ENCODE measurements at places on chromosomes 7 and 10.

- no peak for DNase-seq
Measured at GRCh38 chr7:28533731-28534531, 121.6 kb downstream of the CREB5 start.

DNA sequence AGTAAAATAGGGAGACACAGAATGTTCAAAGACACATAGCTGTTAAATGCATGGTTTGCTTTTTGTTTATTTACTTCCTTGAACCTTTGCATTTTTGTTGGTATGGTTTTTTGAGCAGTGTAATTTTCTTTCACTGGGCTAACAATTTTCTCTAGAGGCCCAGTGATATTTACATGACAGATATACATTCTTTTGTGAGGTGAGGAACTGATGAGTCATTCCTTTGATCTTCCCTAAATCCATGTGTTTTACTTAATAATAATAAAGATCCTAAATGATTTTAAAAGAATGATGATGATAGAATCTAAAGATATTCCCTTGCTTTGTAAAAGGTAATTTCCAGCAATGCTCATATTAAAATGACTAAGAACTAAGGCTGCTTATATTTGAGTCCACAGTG lies 188.5 kb upstream of the ANK3 start:
- DNase-seq, result no peak

- no peak for DNase-seq
Measured at GRCh38 chr7:90582164-90582563, 14.0 kb upstream of the CDK14 start.

- no peak for DNase-seq
Measured at GRCh38 chr7:150784120-150784736, 15.9 kb downstream of the TMEM176B start.

GRCh38 chr7:133003052-133003910 lies 78.6 kb downstream of the CHCHD3 start:
- no peak for DNase-seq

GRCh38 chr7:151568956-151569940 lies 49.6 kb upstream of the RHEB start:
- DNase-seq, result no peak

GRCh38 chr7:69906283-69906995 lies 308.2 kb downstream of the AUTS2 start:
- no peak for DNase-seq

- DNase-seq, result no peak
Measured at GRCh38 chr7:6256677-6257535, 15.5 kb downstream of the CYTH3 start.

DNA sequence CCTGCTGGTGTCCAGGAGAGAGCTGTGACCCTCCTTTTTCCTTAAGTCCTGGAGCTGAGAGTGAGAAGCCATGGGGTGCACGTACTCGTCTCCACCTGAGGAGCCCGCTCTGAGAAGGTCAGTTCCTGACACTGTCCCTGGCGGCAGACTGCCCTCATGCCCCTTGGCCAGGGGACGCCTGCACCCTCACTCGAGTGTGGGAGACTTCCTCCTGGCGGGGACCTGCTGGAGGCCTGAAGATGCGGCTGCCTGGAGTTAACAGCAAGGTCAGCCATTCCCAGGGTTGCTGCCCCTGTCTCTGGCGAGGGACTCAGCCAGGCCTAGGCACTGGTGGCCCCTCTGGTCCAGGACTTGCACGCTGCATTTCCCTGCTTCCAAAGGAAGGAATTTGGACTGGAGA lies 26.4 kb downstream of the TMEM120A start:
- DNase-seq, result no peak

DNA sequence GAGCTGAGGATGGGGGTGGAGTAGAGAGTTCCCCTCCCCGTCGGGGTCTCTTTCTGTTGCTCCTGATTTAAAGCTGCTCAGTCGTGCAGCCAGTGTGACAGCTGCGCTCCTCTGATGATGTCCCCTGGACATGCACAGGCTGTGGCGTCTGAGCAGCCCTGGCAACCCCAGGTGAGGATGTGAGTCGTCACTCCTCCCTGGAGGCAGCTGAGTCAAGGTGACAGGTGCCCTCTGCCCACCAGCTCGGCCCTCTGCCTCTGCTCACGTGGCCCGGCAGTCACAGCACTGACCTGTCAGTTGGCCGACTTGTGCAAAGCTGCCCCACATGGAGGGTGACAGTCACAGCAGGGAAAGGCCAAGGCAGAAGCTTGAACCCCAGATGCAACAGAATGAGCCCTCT lies 33.9 kb downstream of the ANXA8 start:
- DNase-seq, result no peak

DNA sequence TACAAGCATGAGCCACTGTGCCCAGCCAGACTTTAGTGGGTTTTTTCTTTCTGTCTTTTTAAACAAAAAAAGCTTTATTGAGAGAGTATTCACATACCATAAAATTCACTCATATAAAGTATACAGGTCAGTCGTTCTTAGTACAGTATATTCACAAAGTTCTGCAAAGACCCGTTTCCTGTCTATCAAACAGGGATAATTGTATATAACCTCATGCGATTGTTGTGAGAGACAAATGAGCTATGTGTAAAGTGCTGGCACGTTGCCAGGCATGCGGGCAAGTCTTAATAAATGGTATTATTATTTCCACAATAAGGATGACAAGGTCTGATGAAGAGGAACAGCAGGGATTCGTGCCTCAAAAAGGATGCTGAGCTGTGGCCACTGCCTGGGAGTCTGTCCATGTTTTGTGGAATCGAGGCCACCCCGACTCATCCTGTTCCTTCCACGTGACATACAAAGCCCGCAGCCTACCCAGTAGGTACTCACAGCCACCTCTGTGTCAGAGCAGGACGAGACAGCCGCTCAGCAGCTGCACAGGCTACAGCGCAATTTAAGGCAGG lies 51.6 kb downstream of the SMKR1 start:
- no peak for DNase-seq

- no peak for DNase-seq
Measured at GRCh38 chr7:35185908-35186731, 67.8 kb downstream of the TBX20 start.

DNA sequence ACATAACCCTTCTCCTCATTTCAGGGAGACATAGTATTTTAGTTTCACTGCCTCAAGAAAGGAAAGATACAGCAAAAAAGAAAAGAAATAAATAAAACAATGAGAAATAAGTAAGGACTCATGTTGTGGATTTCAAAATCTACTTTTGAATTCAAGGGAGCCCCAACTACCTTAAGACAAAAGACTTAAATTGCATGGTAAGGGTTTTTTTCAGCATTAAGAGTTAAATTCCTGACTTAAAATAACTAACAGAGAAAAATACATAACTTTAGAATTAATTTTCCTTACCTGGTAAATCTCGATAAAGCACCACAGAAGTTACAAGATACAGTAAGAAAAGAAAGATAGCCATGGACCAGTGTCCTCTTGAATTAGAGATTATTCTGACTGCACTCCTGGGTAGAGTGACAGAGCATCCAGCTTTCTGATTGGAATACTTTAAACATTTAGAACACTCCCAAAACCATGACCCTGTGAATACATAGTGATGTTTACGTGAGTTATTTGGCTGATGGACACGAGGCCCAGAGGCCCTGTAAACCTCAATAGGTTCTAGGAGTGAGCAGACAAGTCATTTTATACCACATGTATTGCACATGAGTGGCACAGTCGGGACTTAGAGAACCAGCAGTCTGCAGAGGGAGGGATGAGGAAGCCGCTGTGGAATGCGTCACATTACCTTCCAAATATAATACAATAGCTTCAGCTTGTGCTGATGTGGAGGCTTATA lies 292.5 kb upstream of the SEMA3C start:
- DNase-seq, result no peak

DNA sequence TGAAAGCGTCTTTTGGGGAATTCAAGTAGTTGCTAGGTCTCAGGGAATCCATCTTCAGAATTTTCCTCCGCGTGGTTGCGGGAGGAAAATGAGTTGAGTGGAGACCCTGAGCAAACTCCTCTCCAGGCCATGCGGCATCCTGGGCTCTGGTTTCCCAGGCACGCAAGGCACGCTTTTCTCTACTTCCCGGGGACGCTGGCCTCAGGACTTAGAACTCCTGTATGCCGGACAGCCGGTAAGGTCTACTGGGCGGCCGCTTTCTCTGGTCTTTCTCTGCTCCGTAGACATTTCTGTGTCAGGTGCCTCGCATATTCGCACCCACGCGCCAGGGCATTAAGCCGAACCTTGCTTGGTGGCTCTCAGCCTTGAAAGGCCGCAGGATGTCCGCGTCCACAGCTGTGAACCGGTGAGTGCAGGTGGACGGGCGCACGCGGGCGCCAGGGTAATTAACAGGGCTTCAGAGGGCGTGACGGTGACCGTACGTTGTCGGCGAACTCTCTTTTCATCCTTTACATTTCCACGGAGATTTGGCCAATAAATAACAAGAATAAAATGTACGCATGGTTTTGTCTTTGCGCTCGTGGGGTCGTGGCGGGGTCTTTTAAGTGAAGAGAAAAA lies 992 bp upstream of the RBM20 start:
- DNase-seq, result no peak

DNA sequence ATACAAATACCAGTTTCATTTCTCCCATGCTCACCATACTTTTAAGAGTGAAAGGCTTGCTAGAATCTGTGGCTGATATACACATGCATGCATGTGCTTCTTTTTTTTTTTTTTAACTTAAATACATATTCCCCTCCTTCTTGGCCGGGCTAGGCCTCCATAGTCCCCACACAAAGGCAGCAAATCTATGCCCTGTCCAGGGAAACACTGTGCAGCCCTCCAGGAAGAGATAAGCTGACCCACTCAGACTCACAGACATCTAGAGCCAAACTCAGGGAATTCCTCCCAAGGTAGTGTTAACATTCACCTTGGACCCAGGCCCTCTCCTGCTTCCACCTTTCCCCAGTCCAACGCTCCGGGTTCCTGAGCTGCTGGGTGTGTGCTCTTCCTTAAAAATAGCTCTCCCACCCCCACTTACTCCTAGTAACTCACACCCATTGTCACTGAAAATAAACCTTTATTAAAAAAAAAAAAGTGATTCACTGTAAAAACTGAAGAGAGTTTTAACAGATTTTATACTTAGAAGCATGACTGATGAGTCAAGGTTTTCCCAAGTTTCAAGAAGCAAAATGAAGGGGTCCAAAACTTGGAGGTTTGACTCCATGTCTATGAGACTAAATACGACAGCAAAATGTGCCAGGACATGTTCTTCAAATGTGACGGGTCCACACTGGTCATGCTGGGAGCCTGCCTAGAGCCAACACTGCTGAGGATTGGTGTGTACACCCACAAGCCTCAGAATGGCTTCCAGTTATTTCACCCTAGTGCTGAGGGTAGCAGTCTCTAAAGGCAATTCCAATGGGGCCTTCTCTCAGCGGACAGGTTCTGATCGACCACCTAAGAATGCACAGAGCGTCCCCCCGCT lies 159.5 kb downstream of the GLI3 start:
- no peak for DNase-seq

All from stimulated activated CD4-positive, alpha-beta T cell treated with anti-CD3 and anti-CD28 coated beads, Interleukin-1b, Interleukin-23, amount 100 ng/mL, for 1 hour (primary cell).